Hematopoietic multipotent progenitor cell (in vitro differentiated cells): ENCODE measurements at places on chromosomes 12 and 14. TPM values are rescaled to one million over a fixed set of nuclear protein-coding genes. Genes with fewer than 3 reads are reported as not detected.

DNA sequence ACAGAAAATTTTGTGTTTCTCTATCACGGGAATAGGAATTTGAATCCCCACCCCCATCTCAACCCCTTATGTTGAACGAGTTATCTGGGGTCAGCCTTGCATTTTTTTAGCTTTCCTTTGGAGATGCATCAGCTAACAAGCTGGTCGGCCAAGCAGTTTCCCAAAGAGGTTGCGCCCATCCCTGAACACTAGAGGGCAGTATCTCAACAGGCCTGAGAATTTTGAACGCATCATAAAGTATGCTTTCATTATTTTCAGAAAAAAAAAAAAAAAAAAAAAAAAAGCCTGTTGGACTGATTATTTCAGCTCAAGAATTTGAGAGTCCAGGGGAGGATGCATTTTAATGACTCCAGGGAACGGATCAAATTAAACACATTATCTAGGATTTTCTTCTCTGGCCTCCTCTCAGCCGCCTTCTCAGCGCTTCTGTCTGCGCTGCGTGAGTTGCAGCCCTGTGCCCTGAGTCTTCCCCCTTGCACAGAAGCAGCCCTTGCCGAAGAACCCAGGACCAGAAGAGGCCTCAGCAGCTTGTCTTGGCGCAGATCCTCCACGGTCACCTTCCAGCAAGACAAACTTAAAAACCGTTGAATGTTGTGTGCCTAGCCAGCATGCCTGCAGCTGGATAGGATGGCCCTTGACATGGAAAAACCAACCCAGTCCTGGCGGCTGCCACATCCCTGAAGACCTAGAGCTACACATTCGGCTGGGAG lies 76.6 kb upstream of the GZMB start:
- peak; percentile 83 for DNase-seq

DNA sequence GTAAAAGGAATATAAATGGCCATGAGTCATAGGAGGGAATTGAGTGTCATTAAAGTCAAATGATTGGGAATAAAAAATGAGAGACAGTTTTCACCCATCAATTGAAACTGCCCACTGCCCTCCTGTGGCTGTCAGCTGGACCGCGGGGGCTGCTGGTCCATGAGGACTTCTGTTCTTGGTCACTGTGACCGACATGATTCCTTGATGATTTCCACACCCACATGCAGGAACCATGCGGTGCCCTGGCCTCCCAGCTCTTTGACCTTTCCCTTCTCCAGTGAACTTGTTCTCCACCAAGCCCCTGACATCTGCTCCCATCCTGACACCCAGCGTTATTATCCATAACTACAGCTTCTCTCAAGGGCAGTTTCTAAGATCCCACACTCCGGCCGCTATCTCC lies 48.4 kb downstream of the C12orf75 start:
- no peak for DNase-seq

- DNase-seq, result no peak
Observed at GRCh38 chr12:1184402-1184801, 193.4 kb downstream of the ERC1 start.

DNA sequence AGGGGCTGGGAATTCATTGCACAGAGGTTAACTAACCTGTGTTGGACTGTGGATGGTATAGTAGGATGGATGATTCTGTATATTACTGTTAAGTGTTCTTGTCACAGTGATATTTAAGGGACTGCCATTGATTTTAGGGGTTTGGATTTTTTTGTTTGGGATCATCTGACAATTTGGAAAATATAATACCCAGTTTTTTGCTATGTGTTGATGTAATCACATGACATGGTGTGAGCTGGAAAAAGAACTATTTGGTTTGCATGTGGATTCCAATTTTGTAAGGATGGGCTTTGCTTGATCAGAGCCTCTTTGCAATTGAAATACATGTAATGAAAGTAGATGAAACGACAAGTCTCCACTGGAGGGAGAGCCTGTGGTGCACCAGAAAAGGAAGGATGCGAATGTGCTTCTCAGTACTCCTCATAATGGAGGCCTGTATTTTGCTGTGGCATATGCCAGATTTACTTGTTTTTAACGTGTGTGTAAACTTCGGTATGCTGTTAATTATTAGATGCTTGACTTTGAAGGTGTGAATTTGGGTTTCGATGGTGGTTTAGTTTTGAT lies 2.7 kb downstream of the DYRK2 start:
- no peak for DNase-seq

- no peak for DNase-seq
Observed at GRCh38 chr12:99170461-99170860, 477.1 kb upstream of the GARIN6 start.

GRCh38 chr12:127893895-127894609 lies 372.9 kb upstream of the TMEM132C start:
- peak; percentile 25 for DNase-seq

GRCh38 chr14:51884086-51884927 lies 23.9 kb downstream of the GNG2 start:
- peak; percentile 42 for DNase-seq

GRCh38 chr14:36659822-36660735 lies 1.6 kb upstream of the PAX9 start:
- DNase-seq, result no peak

Gene WNT1
- not detected for total RNA-seq

Gene ABCB9
- total RNA-seq, result 9.2 TPM

Gene KCNC2
- total RNA-seq, result not detected

Gene XPOT
- total RNA-seq, result 21.8 TPM
